ENCODE measurements at places on chromosomes 4 and X.

DNA sequence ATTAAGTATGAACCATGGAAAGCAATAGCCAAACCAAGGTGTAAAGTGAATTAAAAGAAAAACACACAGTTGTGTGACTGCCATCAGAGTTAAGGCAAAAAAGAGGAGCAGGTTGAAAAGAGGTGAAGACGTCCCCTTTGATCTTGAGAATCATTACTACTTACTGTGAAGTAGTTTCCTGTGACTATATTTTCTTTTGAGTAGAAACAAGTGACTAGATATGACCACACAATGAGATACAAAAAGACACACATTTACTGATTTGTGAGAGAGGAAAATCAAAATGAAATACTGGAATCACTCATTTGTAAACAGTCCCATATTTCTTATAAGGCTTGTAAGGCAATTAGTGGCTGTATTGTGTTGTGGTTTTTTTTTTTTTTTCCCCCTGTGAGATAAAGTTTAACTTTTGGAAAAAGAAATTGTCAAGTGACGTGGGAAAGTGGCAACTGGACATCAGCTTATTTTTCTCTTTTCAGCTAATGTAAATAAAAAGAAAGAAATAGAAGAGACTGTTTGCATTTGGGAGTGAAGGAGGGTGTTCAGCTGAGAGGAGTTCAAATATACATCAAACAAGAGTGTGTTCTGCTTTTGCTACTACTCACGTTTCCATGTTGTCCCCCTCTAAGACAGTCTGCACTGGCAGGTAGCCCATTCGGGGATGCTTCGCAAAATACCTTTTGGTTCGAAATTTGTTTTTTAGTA is 106.4 kb upstream of the FTHL17 start:
- DNase-seq: no peak

GRCh38 chr4:77952457-77952856 is 89.8 kb downstream of the MRPL1 start:
- DNase-seq: no peak

GRCh38 chr4:124686279-124686678 is 26.3 kb downstream of the ANKRD50 start:
- no peak for DNase-seq

DNA sequence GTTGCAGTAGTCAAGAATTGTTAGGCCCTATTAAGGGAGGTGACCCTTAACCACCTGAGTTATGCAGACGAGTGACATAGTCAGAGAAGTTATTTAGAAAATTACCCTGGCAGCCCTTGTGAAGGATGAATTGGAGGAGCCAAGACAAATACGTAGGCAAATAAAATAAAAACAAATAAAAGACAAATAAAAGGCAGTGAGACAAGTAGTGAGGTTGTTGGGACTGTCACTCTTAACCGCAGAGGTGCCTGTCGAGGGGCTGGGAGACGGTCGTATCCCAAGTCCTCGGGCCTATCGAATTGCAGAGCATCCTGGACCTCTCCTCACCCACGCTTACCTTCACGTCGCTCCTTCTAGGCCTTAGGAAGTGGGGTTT is 58.0 kb upstream of the ZC4H2 start:
- DNase-seq: no peak

DNA sequence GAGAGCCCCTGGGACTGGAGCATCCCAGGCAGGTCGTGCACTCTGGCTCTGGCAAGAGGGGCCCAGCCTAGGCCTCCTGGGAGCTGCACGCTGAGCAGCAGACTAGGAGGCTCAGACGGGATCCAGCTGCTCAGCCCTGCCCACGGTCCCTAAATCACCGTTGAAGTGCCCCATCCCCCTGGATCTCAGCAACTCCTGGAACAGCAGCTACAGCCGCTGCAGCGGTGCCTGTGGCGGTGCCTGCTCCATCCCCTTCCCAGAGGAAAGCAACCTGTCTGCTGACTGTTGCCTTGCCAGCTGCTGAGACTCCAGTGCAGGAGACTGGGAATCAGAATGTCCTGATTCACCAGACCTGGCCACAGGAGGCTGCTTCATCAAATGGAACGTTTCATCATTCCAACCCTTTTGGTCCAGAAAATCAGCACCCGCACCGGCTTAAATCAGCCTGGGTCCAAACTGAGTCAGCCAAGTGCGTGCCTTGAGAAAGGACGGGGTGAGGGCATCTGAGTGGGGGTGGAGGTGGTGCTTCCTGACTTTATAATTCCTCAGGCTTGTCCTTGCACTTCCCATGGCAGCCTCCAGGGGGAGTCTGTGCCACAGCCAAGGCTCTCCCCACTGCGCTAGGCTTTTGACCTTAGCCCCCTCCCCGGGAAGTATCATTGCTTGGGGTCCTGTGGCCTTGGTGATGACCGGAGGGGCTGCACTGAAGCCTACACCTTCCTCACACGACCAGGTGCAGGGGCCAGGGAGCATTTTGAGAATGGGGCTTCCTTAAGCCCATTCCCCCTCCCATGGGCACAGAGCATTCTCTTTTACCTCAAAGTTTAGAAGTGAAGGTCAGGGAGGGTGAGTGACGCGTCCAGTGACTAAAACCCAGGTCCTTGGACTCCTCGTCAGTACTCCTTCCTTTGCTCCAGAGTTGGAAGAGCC is 6.5 kb downstream of the ZNF185 start:
- peak; percentile 75 for DNase-seq

GRCh38 chr4:6674500-6675149 is 19.1 kb upstream of the S100P start:
- DNase-seq: peak; percentile 86

GRCh38 chr4:132417220-132417619 is 731.9 kb upstream of the PCDH10 start:
- DNase-seq: no peak

DNA sequence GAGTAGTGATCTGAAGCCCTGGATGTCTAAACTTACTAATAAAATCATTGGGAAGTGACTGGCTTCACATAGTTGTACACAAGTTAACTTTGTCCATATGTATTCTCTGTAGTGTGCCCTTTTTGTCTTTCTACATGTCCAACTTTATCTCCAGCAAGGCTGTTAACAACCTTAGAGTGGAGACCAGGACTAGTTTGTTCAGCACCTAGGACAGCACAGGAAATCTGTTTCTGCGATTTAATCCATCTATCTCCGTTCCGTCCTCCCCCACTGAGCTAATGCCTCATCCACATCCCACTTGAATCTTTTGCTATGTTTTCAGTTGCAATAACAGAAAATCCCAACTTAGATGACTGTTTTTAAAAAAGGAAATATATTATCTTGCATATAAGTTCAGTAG is 3.4 kb upstream of the ARR3 start:
- DNase-seq: no peak

DNA sequence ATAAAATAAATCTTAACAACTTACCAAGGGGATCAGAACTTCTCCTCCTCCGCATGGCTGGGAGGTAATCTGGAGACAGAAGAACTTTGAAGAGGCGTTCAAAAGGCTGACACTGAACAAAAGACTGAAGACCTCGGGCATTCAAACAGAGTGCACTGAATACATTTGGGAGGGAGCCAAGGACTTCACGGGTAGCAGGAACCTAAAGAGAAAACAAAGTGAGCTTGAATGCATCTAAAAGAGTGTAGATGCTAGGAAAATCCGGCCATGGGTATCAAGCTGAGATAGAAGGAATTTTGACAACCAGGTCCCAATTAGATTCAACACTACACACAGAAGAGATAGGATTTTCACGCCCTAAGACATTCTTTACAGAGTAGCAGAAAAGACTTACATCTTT is 69.6 kb downstream of the HUWE1 start:
- no peak for DNase-seq

- no peak for DNase-seq
Observed at GRCh38 chrX:121179972-121180371, 132.6 kb downstream of the GLUD2 start.
